ENCODE measurements at places on chromosomes 1 and 21.

- peak; percentile 60 for DNase-seq
Observed at GRCh38 chr1:169809370-169810095, 14.8 kb upstream of the METTL18 start.

GRCh38 chr1:48200166-48200900 is 22.2 kb upstream of the SLC5A9 start:
- DNase-seq = no peak

DNA sequence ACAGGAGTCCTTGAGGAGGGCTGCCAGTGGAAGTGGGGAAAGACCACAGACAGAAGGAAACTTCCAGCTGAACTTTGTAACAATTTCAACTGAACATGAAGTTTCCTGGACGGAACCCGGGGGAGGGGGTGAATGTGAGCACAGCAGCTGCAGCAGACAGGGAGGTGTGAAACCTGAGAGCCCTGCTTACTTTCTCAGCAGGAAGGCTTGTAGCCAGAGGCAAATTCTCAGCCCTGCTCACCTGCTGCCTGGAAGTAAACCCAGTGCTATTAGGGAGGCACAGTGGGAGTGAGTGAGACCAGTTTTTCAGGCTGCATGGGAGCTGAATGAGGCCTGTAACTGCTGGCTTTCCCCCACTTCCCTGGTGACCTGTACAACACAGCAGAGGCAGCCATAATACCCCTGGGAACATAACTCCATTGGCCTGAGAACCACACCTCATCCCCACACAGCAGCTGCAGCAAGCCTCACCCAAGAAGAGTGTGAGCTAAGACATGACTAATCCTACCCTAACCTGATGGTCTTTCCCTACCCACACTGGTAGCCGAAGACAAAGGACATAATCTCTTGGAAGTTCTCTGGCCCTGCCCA is 9.6 kb upstream of the SPRR2F start:
- no peak for DNase-seq

GRCh38 chr1:75394386-75395139 is 216.4 kb downstream of the SLC44A5 start:
- DNase-seq = no peak

DNA sequence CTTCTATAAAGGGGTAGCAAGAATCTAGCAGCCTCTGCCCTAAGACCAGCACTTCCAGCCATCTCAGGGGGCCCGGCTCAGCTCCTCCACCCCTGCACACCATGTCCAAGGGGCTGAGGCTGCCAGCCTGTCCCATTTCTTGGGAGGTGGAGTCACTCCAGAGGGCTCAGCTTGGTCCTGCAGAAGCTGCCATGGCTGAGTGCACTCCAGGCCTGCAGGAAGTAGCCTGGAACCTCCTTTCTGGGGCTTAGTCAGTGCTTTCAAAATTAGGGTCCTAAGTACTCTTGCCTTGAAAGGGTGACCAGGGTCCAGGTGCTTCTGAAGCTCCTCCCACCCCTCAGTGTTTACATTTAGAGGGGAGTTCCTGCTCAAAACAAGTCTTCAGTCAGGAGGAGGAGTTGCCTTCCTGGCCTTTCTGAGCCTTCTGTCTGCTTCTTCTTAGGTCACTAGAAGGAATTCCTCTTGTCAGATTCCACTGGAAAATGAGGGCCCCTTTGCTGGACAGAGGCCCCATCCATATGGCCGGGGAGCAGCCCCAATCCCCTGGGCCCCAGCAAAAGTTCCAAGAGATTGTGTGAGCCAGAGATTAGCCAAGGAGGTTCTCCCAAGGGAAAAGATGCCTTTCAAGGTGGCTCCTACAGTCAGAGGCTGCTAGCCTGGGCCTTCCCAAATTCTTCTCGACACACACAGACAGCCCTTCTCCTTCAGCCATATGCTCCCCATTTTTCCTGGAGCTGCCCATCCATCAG is 128.1 kb upstream of the VAMP3 start:
- DNase-seq = no peak

DNA sequence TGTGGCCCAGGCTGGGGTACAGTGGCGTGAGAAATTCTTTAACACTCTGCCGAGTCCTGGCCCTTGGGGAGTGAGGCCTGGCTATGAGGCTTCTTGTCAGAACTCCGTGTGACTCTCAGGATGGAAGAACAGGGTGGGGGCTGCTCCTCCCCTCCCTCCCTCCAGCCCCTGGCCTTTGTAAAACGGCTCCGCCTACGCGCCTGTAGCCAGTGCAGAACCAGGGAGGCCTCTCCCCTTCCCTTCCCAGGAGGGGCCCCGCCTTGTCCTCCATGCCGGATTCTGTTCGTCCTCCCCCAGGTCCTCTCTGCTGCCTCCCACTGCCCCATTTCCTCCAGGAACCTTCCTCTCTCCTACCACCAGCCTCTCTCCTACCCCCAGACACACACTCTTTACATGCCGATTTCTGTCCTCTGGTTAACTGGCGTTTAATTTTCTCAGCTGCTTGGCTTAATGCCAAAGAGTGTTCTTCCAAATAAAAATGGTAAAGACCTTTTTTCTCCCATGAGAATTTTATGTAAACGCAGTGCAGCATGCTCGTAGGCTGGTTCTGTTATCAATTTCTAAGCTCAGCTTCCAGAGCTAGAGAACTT is 21.0 kb downstream of the PDE9A start:
- no peak for DNase-seq

DNA sequence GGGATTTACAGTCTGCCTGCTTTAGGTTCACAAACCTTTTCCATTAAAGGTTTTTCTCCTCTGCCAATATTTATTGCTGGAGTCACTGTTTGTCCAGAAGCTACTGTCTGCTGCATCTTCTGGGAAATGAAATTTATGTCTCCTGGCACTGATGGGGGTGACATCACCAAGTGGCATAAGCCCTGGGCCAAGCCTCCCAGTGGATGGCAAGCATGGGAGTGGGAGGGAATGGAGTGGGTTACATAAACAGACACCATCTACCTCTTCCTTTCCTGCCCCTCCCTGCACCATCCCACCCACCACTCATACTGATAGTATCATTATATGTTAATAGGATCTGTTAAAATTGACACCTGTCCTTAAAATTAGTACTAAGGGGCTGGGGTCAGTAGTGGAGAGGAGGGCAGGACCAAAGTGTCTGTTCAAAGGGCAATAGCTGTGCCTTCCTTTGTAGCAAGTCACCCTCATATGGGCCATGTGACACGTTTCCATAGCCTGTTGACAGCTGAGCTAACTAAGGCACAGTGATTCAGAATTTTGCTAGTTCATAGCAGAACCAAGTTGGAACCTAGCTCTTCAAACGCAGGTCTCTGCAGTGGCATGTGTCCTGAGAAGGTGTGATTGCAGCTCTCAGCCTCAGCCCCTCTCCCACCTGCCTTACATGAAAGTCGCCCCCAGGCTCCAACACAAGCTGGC is 71.0 kb downstream of the MAB21L3 start:
- DNase-seq = no peak

DNA sequence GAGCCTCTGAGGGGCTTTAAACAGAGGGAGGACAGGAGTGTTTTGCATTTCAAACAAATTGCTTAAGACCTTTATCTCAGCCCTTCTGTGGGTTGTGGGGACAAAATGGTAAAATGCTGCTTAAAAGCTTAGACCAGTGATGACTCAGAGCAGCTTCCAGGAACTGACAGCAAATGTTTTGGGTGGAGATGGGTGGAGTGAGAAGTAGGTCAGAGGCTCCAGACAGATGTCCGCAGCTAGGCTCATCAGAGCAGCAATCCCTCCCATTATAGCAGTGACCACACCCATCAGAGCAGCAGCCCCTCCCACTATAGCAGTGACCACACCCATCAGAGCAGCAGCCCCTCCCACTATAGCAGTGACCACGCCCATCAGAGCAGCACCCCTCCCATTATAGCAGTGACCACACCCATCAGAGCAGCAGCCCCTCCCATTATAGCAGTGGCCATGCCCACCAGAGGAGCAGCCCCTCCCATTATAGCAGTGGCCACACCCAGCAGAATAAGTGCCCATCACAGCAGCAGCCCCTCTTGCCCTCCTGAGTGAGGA is 532.2 kb downstream of the MATN1 start:
- DNase-seq = peak; percentile 42

DNA sequence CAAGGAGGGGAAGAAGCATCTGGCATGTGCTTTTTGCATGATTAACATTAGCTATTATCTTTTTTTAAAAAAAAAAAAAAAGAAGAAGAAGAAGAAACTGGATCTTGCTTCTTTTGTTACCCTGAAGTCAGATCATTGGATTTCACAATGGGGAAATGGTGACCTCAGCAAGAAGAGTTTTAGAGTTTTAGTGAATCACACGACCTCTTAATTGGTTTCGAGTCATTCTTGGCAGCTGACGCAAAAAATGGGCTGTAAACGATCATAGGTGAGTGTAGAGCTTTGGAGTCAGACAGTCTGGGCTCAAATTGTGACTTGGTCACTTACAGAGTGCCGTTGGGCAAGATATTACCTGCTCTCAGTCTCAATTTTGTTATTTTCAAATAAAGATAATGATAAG is 33.3 kb upstream of the PGBD5 start:
- DNase-seq = peak; percentile 53

DNA sequence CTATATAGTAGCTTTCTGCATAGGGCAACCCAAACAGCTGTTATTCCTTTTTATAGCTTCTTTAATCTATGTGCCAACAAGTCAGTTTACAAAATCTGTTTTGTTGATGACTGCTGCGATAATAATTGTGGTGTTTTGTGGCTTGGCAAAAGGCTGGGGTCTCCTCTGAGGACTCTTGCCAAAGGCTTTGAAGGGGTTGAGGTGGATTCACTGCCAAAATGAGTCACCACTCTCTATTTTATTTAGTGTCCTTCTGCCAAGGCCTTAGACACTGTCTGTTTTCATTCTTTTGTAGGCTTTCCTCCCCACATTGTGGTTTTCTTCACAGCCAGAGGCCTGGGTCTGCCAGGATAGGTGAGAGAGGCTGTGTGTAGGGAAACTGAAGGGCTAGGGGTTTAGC is 161.8 kb downstream of the NFIA start:
- DNase-seq = no peak

DNA sequence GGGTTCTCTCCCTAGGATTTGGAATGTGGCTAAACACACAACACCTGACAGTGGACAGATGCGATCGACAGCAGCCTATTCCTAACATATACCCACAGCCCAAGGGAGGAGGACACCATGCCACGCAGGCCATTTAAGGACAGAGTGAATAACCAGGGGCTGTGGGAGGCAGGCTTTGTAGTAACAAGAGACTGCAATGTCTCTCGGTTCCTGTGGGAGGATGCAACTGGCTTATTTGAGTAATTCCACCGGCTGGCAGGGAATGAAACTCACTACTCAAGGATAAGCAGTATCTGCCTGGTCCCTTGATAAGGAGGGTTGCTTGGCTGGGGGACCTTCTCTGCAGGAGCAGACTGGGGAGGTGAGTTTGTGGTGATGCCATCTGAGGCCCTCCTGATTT is 109.6 kb downstream of the PCP4 start:
- no peak for DNase-seq

DNA sequence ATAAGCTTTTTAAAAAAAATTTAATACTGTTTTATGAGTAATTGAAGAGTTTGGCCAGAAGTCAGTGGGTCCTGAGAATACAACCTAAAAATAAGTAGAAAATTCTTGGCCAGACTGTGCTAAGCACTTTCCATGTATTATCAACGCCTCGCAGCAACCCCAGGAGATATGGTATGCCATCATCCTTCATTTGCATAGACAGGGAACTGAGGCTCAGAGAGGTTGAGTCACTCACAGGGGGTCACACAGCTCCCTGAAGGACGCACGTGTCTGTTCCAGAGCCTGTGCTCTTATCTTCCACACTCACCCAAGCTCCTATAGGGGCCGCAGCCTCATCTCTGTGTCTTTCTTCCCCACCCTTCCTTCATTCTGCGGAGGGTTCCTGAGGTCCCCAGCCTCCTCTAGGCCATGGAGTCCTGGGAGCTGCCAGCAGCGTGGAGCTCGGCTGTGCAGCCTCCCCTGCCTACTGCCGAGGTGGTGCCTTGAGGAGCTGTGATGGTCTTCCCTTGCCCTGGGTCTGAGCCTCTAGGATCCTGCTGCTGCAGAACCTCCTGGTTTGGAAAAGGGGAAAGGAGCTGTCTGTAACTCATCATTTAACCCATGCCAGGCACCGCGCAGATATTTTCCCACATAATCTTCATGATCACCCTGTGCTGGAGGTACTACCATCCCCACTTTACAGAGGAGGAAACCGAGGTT is 30.3 kb upstream of the ECE1 start:
- no peak for DNase-seq

DNA sequence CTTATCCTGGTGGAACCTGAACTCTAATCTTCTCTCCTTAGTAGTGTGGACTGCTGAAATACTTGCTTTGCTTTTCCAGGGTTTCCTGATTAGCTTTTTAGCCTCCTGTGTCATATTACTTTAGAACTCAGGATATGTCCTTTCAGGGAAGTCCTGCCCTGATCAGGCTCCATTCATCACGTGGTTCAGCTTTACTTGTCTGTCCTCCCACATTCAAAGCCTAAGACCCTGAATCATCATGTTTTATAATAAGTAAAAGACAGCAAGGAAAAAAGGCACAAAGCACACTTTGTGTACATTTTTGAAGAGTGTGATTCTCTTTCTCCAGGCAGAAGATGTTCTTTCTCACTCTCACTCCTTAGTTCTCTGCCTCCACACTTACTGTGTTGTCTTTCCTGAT is 70.6 kb downstream of the PATJ start:
- no peak for DNase-seq

GRCh38 chr1:95041491-95042165 is 31.1 kb downstream of the ALG14 start:
- peak; percentile 83 for DNase-seq

DNA sequence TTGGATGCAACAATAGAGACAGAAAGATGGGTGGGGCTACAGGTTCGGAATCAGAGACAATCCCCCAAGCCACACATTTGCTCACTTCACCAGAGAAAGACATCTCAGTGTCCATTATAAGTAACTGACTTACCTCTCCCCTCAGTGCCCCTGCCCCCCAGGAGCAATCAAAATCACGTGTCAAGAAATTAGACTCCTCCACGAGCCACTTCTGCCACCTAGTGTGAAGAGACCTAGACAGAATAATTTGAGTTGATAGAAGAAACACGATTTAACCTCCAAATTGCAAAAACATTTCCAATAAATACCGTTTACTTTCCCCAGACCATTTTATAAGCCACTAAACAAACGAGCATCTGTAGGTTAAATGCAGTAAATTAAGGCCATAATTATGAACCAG is 123.2 kb downstream of the SLC30A10 start:
- DNase-seq = no peak

GRCh38 chr1:47795102-47795501 is 202.1 kb downstream of the TRABD2B start:
- no peak for DNase-seq

DNA sequence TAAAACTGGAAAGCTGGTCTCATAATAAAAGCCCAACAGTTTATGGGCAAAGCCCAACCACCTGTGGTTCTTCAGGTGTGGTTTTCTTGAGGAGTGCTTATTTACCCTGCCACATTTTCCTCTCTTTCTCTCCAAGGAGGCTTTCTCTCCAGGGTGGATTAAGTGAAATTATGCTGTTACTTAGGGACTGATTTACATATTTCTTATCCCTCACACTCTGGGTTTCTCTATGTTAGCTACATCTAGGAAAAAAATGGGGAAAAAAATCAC is 4.8 kb downstream of the TBX19 start:
- no peak for DNase-seq

DNA sequence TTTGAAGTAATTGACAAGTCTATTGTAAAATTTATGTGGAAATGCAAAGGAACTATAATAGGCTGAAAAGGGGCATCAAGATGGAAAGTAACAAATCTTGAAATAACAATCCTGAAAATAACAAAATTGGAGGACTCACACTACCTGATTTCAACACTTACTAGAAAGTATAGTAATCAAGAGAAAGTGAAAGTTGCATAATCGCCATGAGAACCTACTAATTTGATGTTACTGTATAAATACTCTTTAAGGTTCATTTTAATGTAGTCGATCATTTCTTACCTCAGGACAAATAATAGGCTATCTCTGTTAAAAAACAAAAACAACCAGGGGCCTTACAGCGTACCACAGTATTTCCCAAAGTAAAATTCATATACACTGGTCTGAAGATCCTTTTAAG is 71.7 kb downstream of the EDEM3 start:
- DNase-seq = no peak
